ENCODE measurements at places on chromosomes 12 and 14.

DNA sequence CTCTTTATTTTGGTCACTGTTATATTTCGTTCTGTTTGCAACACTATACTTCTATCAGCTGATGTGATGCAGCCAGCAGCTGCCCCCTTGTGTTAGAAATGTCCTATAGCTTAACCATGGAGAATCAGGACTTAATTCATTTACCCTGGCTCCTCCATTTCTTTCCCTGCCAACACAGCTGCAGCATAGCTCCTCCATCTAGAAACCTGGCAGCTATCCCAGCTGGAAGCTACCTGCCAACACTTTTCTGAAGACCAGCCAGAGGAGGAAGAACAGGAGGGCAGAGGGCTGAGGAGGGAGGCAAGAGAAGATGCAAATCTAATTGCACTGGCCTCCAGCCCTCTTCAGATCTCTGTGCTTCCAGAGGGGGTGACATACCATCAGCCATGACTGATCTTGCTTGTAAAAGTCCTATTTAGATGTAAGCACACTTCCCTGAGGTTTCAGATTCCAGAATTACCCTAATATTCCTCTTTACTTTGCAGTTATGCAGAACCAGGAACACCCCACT is 156.8 kb upstream of the TMEM260 start:
- no peak for DNase-seq

DNA sequence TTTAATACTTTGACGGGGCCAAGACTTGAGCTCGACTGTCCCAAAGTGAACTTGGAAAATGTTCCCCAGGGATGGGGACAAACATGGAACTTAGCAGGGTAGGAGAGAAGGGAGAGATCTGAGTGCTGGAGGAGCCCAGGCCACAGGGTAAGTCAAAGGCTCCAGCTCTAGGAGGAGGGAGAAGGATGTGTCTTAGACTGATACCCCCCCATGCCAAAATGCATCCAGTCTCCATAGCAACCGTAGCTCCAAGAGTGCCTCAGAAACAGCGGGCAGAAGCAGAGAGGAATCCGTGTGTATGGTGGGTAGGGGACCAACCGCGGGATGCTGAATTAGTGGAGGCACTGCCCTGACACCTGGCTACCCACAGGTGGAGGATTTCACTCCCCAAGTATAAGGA is 845 bp upstream of the AGAP2 start:
- DNase-seq: peak; percentile 51

DNA sequence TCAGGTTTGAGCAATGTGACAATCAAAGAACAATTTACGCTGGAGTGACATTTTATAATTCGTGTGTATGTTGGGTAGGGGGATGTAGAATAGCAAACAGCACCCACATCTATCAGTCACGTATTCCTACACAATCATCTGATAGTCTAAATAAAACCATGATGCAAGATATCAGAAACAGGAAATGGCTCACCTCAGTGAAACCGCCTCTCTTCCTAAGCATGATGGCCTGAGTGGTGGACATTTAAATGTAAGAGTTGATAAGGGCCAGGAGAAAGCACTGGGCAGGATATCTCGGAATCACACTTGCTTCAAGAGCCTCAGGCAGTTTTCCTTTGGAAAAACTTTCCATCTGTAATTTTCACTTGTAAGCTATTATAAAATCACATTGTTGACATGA is 128.2 kb downstream of the GRIP1 start:
- no peak for DNase-seq

DNA sequence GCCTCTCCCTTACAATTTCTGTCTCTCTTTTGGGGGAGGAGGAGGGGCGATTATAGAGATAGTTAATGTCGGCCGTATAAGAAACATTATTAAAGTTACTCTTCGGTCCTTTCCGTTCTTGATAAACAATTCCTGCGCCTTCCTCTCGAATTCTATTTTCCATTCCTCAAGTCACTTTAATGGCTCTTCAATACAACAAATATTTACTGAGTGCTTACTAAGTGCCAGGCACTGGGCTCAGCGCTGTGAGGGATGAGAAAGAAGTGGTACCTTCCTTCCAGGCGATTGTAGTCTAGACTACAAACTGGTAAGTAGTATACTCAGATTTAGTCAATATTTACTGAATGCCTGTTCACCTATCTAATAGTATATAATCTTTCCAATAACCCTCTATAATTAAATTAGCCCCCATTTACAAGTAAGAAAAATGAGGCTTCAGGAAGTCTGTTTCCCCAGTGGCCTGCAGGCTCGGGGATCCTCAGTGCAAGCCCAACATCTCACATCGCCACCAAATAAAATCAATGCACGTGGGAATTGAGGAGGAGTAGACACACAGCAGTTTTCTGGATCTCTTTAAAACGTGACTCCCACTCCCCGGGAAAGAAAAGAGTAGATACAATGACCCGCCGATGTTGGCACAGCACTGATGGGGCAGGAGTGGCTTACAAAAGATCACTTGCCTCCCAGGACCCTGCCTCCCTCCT is 589 bp upstream of the ZNF219 start:
- DNase-seq: no peak

- DNase-seq: peak; percentile 16
Measured at GRCh38 chr14:30698463-30698862, 76.3 kb downstream of the SCFD1 start.

GRCh38 chr12:10959804-10960203 is 20.7 kb upstream of the TAS2R14 start:
- no peak for DNase-seq

- no peak for DNase-seq
Measured at GRCh38 chr14:83006121-83006670, 1472.5 kb upstream of the SEL1L start.

DNA sequence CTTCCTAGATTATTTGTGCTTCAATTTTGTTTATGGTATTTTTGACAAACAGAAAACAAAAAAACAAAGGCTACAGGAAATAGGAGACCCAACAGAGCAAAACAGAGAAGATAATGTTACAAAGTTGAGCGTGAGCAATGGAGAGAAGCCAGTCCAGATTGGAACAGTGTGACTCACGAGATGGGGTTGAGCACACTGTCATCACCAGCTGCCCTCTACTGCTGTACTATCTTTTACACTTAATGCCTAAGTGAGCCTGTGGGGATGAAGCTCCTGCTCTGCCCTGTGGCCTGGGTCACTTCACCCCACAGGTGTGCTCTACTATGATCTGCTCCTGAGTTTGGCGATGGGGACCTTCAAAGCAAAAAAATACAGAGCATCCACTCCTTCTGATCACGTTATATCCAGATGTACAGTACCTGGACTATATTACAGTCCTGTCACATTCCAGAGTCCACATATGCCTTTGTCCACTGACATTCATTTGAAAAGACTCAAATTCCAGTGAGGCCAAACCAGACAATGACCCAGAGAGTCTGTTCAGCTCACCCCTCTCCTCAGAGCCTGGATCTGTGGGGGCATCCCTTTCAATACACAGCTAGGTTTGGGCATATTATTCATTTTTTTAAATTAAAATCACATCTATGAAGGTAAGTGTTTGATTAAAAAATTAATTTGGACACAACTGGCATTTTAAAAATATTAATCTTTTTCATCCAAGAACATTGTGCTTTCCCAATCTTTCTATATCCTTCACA is 4.4 kb downstream of the IPO8 start:
- DNase-seq: no peak

- DNase-seq: no peak
Measured at GRCh38 chr12:57009949-57010626, 3.7 kb upstream of the ZBTB39 start.

DNA sequence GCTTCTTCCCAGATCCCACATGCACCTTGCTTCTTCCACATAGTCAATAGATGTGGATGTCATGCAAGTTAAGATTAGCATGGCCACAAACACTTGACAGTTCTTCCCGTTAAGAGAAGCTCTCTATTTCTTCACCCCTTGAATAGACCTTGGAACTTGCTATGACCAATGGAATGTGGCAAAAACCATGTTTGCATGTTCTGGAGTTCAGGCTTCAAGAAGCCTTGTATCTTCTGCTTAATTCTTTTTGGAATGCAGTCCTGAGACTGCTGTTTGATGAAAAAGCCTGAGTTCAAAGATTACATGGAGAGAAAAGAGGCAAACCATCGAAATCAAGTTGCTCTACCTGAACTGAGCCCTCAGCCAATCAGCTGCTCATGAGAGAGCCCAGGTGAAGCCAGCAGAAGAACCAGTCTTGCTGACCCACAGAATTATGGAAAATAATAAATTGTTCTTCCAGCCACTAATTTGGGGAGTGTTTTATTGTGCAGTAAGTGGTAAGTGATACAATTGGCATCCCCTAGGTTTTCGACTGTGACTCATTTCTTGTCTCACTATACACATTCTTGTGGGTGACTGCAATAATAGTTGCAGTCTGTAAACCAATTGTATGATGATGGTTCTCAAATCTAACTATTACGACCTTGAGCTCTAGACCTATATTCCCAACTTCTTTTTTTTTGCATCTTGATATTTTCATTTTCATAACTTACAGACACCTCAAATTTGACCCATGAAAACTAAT is 12.6 kb downstream of the RASSF9 start:
- no peak for DNase-seq

- DNase-seq: no peak
Measured at GRCh38 chr14:74840603-74841030, 35.3 kb downstream of the PROX2 start.

DNA sequence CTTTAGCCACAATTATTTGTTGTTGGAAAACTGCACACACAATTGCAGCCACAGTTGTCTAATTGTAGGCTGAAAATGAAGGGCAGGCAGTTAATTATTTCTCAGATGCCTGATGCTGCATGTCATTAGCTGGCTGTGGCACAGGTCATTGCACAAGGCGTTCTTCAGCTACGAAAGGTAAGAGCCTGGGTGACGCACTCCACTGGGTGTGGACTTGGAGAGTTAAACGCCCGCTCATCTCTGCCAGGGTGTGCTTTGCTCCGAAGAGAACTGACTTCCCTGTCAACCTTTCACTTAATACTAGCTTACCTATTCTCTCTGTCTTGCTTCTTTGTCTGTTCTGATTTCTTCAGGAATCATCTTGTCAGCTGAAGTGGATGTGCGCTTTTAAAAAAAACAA is 91.4 kb upstream of the CPM start:
- DNase-seq: no peak
